ENCODE measurements at places on chromosomes 5 and 9.
A peak's percentile ranks its signal among the peaks of the same experiment; 100 is the strongest.

DNA sequence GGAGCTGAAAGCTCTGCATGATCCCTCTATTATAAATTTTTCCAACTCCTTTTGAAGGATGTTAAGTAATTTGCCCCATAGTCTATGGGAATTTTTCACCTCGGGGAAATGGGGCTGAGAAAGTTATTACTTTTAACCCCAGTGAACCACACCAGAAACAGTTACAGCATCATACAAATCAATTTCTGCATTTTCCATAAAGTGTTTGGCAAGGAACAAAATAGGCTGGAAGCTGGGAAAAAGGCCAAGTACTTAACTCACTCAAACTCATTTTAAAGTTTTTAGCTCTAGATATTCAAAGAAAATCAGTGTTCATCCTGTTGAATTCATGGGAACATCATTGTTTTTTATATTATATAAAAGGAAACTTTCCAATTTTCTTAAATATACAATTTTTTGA is 160.9 kb downstream of the SH3GL2 start:
- no peak for DNase-seq

DNA sequence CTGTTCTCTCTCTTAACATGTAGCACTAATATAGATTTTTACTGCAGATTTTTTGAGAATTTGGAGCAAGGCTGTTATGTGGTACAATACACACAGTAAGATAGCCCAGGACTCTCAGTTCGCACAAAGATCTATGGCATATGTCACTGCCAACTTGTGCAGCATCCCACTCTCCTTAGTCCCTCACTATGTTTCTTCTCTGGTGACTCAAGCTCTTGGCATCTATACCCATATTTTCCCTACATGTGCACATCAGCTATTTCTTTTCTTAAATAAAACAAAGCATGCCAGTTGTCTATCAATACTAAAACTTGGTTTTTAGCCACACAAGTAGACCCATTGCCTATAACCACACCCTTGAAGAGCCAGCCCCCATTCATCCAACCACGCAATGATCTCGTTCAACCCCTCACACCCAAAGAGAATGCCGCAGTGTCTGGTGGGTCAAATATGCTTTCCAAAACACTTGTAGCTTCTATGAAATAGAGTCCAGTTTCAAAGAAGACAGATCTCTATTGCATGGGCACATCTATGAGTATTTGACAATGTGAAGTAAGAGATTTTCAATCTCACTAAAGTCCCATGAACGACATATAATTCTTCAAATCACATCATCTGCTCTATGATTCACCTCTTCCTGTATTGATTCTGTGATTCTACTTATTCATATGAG is 18.2 kb upstream of the IL7R start:
- no peak for DNase-seq

- no peak for DNase-seq
These were observed 10.5 kb upstream of the SHB start for GRCh38 chr9:38079461-38080031.

DNA sequence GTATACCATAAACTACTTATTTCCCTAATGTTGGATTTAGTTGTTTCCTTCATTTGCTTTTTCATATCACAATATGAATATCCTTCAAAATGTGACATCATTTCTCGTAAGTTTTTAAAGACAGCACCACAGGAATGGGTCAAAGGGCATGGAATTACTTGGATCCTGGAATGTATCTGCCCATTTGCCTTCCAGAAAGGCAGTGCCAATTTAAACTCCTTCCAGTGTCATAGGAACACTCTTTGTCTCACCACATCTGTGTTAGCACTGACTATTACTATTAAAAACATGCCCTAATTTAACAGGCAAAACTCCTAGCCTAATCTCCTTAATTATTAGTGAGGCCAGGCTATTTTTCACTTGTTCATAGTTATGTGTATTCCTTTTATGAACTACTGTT is 58.0 kb downstream of the SPTLC1 start:
- DNase-seq, result no peak

- no peak for DNase-seq
These were observed 94.1 kb downstream of the SNCAIP start for GRCh38 chr5:122406181-122406580.

DNA sequence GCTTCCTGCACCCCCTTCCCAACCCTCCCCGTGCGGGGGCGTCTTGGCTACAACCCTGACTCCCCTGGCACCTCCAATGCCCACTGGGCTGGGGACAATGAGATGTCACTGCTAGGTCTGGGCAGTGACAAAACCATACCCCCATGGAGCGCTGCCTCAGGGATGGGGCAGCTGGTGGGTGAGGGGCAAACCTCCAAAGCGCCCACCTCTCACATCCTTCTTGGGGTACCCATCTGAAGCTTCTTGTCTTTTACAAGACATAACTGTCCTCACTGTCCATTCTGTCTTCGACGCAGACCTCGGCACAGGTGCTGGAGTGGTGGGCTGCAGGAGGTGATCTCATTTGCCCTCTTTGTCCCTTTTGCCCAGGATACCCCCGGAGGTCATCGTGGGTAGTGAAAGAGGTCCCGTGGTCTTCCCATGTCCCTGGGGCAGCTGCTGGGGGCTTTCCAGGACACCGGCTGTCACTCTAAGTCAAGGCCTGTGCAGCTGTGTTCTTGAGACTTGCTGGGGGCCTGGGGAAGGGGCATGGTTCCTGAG is 27.8 kb upstream of the CSF1R start:
- DNase-seq, result no peak

GRCh38 chr9:107539427-107540163 is 50.0 kb upstream of the KLF4 start:
- no peak for DNase-seq

- no peak for DNase-seq
These were observed 49.1 kb upstream of the VPS13A start for GRCh38 chr9:77128125-77128789.

DNA sequence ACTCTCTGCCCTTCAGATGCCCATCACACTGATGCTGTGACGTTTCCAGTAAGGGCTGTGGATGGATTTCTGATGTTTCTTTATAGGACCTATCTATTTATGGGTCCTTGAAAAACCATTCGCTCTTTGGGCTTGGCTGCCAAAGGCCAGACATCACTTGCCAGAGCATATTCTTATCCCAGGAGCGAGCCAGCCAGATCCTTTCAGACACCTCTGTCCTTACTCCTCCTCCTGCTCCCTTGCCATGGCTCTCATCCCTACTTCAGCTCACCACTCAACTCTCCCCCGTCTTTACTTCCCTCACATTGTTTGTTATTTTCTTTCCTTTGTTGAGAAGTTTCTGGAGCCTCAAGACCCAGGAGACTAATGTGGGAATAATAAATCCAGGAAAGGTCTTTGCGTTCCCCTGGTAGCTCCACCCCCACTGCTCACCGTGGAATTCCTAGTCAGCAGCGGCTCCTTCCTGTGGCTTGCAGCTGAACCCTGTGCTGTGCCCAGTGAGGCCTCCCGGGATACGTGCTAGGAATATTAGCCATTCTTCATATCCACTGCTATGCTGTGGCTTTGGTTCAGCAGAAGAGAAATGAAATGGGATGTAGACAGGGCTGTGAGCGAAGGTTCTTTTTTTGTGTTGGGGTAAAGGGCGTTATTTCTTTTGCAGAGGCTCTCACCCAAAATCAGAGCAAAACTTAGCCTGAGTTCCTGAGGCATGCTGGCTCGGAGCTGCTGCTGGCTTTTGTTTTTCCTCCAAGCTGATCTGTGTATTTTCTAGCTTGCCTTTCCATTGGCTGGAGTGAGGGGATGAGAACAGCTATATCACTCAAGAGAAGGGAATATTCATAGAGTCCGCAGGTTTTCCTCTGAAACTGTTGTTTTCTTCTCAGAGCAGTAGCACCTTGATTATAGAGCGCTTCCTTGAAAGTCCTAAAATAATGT is 171.1 kb downstream of the SAXO1 start:
- peak; percentile 4 for DNase-seq

GRCh38 chr5:79416499-79416898 is 97.4 kb downstream of the HOMER1 start:
- DNase-seq, result no peak

GRCh38 chr9:135600296-135600817 is 38.8 kb downstream of the PAEP start:
- DNase-seq, result no peak

DNA sequence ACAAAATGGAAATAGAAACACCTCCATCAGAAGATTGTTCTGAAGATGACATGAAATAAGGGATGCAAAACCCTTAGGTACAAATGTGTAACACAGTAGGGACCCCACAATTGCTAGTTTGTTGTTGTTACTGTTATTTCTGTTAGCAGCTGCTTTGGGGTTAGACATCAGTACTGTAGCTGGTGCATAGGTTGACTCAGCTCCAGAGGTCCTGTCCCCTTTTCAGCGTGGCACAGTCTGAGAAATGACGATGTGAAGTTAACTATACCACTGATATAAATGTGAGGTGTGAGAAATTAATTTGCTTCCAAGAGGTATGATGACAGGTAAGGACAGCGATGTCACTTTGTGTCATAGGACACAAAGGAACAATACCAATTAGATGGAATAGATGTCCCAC is 384.6 kb upstream of the KLF4 start:
- no peak for DNase-seq

GRCh38 chr5:6449465-6450158 is 953 bp downstream of the UBE2QL1 start:
- DNase-seq, result no peak

- no peak for DNase-seq
These were observed 7.0 kb downstream of the SCAMP1 start for GRCh38 chr5:78367318-78367991.

GRCh38 chr9:16626577-16627130 is 243.8 kb downstream of the BNC2 start:
- peak; percentile 40 for DNase-seq

GRCh38 chr5:43301653-43302091 is 11.5 kb downstream of the HMGCS1 start:
- no peak for DNase-seq

GRCh38 chr5:59789197-59789596 is 104.3 kb downstream of the PDE4D start:
- no peak for DNase-seq

- no peak for DNase-seq
These were observed 36.6 kb downstream of the RNF38 start for GRCh38 chr9:36363448-36363847.

DNA sequence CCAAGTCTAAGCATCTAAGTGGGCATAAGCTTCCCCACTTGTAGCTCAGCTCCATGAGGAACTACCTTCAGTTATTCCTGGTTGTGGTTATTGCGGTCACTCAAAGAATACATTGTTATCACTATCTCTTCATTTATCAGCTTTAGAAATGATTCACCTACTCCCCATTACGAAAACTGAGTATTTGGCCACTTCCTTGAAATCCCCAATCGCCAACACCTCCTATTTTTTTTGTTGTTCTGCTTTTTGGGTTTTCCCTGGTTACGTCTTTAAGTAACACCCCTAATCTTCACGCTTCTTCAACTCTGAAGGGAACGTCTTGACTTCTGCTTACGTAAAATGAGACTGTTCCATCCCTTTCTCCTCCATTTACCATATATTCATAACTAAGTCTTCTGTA is 20.7 kb downstream of the MAPK9 start:
- DNase-seq, result no peak

DNA sequence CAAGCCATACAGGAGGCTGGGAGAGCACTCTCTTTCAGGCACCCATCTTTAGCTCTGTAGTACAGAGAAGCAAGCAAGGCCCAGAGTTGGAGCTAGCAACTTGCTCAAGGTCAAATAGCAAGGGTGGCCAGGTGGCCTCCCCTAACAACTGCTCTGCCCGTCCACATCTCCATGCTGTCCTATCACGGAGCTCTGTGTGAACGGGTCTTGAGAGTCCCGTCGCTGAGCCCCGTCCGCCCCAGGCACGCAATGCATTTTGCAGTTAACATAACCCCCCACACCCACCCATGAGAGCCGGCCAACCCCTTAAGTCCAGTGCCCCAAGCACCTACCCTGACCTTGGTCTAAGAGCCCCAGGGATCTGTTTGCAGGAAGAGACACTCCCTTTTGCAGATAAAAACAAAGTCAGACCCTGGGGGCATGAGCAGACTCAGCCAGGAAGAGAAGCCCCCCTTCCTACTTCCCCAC is 1.5 kb downstream of the RNF44 start:
- no peak for DNase-seq

- DNase-seq, result no peak
These were observed 83.1 kb downstream of the EDIL3 start for GRCh38 chr5:84301535-84301934.

DNA sequence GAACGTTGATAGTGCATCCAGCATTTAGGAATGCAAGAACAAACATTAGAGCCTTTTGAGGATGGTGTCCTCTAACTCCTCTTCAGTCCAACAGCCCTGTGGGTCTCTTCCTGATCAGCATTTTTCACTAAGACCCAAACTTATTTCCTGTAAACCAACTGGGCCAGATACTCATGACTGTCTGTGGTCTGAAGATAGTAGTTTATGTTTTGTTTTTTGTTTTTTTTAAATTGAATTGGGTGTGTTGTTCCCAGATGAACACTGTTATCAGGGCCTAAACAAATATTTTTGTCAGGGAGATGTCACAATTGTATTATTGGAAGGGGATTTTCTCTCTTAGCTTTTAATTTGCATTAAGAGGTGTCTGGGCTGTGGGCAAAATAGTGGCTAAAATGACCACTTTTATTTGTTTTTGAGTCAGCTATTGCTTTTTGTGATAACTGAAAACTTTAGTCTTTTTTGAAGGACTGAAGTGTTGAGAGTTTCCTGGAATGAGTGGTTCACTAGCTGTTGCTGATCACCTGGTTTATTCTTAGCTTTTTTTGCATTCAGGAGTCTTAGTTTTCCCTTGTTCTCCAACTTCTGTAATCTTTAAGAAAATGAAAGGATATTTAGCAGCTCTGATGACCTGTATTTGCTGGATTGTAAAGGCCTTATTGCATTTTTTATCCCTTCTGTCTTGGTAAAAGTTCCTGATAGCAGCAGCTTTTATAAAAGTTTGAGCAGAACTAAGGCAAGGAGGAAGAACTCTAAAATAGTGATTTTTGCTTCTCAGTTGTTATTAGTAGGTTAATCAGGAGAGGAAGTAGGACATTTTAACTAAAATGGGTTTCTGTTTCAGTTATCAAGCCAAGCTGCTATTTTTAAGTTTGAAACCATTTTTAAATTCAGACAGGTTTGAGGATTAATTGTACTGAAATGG is 5.5 kb downstream of the MAN2A1 start:
- DNase-seq, result no peak

- DNase-seq, result no peak
These were observed 30.6 kb downstream of the C9orf85 start for GRCh38 chr9:71941998-71942567.

GRCh38 chr5:28726815-28727214 is 1688.4 kb upstream of the CDH9 start:
- DNase-seq, result no peak

DNA sequence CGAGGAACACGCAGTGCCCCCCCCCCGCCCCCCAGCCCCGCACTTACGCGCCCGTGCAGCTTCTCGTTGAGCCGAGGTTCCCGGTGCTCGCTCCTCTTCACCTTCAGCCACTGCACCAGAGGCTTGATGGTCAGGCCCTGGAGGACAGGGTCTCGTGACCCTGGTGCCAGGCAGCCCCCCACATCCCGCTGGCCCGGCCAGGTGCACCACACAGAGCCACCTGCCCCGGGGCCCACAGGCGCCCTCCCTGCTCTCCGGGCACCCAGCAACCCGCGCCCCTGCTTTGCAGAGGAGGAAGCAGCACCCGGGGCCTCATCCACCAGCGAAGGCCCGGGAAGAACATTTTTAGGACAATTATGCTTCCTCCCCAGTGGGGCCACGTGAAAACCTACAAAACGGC is 39.0 kb downstream of the EXOC3 start:
- DNase-seq, result no peak

- no peak for DNase-seq
These were observed 46.8 kb downstream of the DBH start for GRCh38 chr9:133682818-133683585.
